ENCODE measurements at places on chromosomes 5 and 9.

DNA sequence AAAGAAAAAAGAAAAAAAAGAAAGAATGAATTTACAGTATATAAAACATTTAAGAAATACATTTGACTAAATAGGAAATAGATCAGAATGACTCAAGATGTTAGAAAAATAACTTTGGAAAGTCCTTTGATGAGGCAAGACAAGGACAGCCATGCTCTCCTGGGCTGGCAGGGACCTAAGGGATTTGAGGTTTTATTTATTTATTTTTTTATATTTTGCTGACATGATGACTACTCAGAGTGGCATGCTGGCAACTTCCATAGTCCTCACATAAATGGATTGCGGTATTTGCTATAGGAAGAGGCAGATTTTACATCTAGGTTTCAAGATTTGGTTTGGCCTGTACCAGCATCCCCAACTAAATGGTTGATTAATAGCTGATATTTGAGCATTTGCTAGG is 17.7 kb downstream of the SLC28A3 start:
- no peak for DNase-seq

DNA sequence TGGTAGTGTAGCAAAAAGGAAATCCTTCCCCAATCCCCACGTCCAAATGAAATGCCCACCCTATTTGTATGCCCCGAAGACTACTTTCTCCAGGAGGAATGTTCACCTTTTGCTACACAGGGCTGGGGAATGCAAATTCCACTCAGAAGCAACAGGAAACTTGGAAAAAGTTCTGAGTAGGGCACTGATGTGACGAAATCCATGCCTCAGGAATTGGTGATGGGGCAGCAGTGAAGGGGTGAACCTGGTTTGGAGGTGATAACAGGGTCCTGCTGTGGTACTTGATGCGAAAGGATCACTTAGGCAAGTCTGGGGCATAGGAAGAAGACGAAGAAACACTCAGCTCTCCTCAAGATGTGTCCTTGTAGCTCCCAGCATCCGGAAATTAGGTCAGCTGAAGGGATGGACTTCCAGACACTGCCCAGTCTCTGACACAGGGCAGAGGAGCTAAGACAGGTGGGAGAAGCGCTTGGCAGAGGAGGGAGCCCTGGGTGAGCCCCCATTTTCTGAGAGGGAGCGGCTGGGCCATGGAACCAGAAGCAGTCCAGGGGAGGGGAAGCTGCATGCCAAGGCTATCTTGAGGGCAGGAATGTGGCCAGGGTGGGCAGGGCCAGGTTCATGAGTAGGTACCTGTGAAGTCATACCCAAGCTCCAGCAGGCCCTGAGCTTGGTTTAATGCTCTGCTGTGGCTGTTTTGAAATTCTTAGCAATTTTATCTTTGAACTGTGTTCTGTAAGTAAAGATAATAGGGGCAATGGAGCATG is 22.2 kb upstream of the MVB12B start:
- peak; percentile 65 for DNase-seq

- peak; percentile 94 for DNase-seq
Measured at GRCh38 chr9:89000973-89001916, 10.0 kb downstream of the S1PR3 start.

DNA sequence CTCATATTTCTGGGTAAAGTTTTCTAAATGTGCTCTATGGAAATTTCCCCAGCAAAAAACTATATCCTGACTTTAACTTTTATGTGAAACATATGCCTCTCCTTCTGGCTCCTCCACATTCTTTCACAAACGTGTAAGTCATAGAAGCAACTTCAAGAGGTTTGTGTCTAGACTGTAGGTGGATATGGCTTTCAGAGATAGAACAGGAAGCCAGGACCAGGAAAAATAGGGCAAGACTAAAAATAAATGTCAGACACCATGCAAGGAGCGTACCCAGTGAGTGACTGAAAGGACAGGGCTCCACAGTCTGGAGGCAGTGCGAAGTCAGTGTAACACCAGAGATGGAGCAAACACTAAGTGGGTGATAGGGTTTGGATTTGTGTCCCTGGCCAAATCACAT is 240.7 kb downstream of the COX7C start:
- DNase-seq: no peak

- no peak for DNase-seq
Measured at GRCh38 chr5:1110307-1111240, 1.3 kb downstream of the SLC12A7 start.

GRCh38 chr9:117028103-117028858 is 341.2 kb downstream of the TRIM32 start:
- no peak for DNase-seq
